ENCODE measurements at places on chromosomes 7 and 10.
A peak's percentile ranks its signal among the peaks of the same experiment; 100 is the strongest.

DNA sequence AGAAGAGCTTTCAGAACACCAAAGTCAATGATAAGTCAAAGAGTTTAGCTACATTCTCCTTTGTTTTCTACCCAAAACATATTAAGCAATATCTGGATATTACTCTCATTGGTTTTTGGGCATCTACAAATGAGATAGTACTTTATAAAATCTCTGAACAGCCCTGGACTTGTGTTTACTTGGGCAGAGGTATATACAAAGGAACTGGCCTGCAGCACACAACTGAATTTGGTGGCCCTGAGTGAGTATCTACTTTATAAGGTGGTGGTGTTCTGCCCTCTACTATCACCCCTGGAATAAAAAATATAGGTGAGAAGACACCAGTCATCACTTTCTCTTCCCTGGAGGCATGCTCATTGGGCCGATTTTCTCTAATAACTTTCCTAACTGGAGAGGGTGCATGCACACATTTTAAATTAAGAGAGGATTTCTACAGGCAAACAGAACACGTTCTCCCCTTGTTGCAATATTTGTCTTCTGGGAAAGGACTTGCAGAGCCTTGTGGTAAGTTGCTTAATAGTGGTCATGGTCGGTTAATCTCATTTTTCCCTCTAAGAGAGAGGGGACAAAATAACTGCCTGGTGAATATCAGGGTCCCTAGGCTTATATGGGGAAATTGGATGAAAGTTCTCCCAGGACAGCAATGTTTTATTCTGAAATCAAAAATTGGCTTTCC is 41.1 kb downstream of the OTUD1 start:
- DNase-seq: no peak

GRCh38 chr7:151454305-151454704 is 14.4 kb upstream of the CRYGN start:
- no peak for DNase-seq

- no peak for DNase-seq
These were observed 26.6 kb downstream of the AMZ1 start for GRCh38 chr7:2714636-2715035.

DNA sequence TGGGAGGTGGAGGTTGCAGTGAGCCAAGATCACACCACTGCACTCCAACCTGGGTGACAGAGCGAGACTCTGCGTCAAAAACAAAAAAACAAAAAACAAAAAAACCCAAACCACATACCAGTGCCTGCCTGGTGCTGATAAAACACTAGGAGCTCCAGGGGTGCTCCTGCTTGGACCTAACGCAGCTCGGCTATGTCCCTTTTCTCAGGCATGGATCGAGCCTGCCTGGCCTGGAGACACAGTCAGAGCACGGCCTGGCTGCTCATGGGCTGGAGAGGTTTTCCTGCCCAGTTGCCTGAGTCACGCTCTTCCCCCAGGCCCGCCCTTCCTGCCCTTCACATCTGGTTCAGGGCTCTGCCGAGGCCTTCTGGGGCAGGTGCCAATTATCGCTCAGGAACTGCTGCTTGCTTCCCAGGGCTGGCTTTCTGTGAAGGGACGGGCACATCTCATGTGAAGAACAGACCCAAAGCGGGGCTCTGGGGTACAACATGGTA is 12.6 kb upstream of the NPFFR1 start:
- peak; percentile 46 for DNase-seq

- DNase-seq: no peak
These were observed 270.5 kb downstream of the CCDC3 start for GRCh38 chr10:12730809-12731519.

DNA sequence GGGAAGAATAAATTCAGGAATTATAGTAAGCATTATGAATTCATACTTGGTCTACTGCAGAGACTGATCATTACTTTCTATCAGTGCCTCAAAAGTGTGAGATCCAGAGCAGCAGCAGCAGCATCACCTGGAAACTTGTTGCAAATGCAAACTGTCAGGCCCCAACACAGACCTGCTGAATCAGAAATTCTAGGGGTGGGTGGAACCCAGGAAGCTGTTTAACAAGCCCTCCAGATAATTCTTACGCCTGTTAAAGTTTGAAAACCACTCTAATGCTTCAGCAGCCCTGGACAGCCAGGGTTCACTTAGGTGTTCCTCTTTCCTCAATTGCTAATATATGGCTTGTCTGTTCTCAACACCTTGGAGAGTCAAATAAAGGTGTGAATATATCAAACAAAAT is 19.5 kb downstream of the CACUL1 start:
- no peak for DNase-seq

DNA sequence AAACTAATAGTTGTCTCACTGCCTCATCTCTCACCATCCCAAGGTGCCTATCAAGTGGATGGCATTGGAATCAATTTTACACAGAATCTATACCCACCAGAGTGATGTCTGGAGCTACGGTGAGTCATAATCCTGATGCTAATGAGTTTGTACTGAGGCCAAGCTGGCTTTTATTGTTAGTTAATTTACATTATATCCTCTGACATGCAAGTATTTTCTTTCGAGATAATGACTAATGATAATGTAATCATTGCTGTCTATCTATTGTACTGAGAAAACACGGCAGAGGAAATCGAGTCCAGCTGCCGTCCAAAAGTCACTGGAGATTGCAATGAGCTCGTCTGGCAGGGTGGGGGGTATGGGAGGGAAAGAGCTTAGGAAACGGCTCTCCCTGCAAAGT is 172.4 kb upstream of the LANCL2 start:
- no peak for DNase-seq

GRCh38 chr7:101186844-101187428 is 6.8 kb upstream of the NAT16 start:
- DNase-seq: no peak

- no peak for DNase-seq
These were observed 81.2 kb downstream of the ZNRF2 start for GRCh38 chr7:30365621-30366020.

DNA sequence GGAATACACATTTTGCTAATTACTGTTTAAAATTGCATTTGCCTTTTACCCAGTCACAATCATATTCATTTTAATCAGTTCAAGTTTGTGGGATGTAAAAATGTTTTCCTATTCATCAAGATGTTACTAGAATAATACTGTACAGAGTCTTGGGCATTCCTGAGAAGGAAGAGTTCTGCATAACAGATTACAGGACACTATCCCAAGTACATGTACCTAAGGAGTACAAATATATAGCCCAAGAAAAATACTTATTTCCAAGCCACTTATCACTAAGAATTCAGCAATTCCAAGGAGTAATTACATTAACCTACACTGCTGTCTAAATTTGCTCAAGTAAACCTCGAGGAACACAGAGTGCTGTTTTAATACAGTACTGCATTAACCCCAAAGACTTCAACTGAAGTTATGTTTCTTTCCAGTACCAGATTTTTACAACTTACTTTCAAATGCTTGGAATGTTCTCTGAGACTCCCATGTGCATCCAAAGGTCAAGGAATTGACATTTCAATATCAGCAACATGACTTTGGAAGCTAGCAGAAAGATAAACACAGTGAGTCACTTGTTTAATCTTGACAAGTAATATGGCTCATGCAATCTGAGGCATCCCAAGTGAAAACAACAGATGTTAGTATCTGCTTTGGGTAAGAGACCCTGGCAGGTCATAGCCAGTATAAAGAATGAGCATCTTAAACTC is 125.4 kb upstream of the BET1 start:
- DNase-seq: peak; percentile 83

- no peak for DNase-seq
These were observed 38.8 kb upstream of the ASL start for GRCh38 chr7:66036788-66037187.

DNA sequence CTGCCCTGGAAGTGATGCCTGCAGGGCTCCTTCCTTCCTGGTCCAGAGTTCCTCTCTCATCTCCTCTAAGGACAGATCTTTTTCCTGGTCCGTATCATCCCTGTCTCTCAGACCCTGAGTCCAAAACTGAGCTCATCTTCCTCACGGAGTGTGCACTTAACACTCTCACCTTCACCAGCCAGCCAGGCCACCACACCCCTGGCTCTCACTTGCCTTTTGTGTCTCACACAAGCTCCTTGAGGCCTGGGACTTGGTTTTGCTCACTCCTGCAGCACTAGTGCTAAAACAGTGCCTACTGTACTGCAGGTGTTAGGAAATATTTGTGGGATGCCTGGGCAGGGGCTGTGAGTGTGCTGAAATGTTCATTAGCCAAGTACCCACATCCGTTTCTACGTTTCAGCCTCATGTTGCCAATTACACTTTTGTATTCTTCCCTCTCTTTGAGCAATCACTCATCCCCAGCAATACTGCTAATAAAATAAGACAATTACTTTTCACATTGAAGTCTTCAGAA is 21.4 kb upstream of the PARP12 start:
- DNase-seq: no peak

DNA sequence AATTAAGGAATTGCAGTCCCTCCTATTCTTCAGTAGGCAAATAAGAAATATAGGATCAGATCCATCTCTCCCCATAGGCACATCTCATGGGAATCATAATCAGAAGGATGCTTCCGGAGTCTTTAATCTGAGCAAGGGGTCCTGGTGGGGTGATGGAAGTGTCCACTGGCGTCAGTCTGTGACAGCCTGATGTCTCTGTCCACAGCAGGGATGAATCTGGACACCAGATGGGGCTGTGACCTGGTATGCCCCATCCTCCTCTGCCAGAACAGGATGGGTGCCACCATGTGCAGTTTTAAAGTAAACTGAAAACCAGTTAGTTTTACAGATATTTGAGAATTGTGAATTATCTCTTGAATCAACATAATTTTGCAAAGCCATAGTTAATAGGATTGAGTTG is 148.7 kb downstream of the C1GALT1 start:
- DNase-seq: no peak

DNA sequence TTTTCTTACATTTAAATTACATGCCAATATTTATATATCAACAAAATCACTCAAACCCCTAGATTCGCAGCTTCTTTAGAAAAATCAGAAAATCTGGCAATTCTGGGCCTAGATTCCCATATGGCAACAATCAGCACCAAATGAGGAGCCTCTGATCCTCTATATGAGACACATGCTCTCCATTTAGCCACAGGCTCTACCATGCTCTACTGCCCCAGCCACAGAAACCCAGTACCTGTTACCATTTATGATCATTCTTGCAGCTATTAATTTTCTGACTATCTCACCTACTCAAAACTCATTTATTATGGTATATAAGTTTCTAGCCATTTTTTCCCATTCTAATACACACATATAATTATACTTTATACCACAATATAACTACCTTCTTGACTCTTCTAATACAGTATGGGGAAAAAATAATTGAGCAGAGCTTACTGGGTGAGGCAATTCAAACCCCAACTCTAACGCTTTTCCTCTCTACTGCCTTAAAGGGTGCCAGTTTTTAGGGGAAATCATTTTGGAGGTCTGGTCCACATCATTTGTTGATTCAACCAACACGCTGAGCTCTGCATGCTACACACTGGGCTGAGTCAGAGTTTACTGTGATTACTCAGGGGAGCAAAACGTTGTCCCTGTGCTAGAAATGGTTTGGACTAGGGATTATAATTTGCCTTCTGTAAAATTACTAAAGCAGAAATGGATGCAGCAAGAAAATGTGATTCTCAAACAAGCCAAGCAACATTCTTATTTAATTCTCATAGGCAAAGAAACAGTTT is 11.6 kb downstream of the PDLIM1 start:
- DNase-seq: peak; percentile 54

GRCh38 chr7:2969398-2970306 is 74.0 kb downstream of the CARD11 start:
- DNase-seq: no peak

DNA sequence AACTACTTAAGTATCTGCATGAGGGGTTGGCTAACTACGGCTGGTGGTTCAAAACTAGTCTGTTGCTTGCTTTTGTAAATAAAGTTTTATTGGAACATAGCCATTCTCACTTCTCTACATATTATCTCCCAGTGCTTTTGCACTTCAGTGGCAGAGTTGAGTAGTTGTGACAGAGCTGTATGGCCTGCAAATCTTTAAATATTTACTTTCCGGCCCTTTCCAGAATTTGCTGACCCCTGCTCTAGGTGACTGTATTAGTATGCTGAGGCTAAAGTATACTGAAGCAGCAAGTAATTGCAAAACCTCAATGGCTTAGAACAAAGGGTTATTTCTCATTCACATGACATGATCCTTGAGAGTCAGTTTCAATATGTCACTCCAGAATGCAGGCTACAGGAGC is 78.3 kb downstream of the OTUD1 start:
- no peak for DNase-seq

- no peak for DNase-seq
These were observed 22.9 kb upstream of the NPS start for GRCh38 chr10:127526161-127526560.

DNA sequence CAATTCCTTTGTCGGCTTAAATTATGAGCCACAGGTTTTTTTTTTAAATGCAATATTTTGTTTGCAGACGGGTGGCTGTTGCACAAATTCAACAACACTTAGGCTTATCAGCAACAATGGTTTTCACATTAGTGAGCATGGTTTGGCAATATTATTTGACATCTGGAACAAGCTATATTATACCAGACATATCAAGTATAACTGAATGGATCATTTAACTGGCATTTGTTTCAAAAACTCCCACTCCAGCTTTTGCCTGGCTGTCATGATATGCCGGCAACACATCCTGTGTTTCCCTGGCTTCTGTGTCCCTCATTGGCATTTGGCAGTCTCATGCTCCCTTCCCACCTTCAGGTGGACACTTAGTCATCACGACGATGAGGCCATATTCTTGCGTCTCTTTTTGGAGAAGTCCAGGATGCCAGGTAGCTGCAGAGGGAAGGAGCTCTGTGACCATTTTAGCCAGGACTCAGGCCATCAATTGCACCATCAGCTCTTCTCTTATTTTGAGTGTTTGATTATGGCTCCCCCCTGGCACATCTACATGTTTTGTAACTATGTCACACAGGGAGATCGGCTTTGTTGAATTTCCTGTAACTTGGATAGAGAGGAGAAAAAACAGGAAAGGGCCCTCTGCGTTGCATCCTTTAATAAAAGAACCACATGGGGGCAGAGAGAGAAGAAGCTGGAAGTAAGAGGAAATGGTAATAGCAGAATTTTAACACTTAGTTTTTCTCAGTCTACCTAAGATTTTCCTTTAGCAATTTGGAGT is 413.9 kb downstream of the LRMDA start:
- DNase-seq: peak; percentile 34

DNA sequence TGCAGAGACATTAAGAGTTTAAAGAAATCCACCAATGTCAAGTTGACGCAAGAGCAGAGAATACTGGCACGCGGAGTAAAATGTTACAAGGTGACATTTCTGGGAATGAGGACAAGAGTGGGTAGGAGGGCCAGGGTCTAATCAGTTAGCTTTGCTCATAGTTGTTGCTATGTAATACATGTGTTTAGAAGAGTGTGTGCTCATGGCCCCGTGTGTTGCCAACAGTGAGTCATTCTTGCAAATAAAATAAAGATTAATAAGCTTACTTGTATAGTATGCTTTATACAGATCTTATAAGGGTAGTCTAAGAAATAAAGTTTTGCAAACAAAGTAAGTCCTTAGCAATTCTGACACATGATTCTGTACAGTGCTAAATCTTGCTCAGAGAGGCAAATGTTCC is 64.5 kb downstream of the DNMBP start:
- DNase-seq: peak; percentile 88

- no peak for DNase-seq
These were observed 41.7 kb downstream of the HTRA1 start for GRCh38 chr10:122503012-122503411.

GRCh38 chr10:86329896-86330680 is 36.5 kb downstream of the GRID1 start:
- DNase-seq: no peak
